ENCODE measurements at places on chromosomes 7 and 10.

GRCh38 chr10:60048091-60048501 lies 141.7 kb upstream of the CCDC6 start:
- DNase-seq, result no peak

- peak; percentile 62 for DNase-seq
Observed at GRCh38 chr10:43606323-43607198, at the start of gene ZNF485. ZNF485 (plus strand) TSS chr10:43606438; CDS start chr10:43607051, 613 bp downstream.

DNA sequence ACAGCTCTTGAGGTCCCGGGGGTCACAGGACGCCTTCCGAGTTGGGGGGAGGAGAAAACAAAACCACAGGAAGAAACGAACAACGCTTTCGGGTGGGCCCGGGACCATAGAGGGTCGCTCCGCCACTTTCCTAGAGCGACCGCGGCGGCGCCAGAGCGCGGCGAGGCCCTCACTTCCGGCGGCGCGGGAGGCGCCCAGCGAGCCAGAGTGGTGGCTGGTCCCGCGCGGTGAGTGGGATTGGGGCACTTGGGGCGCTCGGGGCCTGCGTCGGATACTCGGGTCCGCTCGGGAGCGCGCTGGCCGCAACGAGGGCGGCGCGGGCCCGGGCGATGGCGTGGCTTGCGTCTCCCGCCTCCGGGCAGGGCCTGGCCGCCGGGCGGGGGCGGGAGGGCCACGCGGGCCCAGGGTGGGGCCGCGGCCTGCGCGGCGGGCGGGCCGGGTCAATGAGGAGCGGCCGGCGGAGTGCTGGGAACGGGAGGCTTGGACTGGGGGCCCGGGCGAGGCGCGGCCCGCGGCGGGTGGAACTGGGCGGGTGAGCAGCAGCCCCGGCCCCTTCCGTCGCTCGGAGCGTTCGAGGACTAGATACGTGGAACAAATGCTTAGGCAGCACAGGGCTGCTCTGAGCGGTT lies at the start of gene ZNF22:
TSS of gene ZNF22 (plus strand) at position 172 of the 629 bp plus-strand sequence. CDS start 2,446 bp downstream, outside the sequence.
- peak; percentile 65 for DNase-seq

- DNase-seq, result no peak
Observed at GRCh38 chr7:17097668-17098297, 200.7 kb upstream of the AHR start.

DNA sequence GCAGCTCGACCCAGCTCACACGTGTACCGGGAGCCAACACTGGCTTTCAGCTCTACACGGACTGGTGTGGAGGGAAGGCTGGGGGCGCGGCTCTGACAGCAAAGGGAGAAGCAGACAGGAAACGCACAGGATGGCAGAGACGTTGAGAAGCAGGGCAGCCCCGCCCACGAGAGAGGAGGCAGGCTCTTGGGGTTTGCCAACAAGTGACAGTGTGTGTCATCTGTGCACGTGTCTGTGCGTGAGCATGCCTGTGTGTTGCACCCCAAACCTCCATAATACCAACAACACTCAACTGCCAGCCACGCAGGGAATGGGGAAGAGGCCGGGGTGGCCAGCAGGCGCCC lies 64.4 kb upstream of the PDGFA start:
- no peak for DNase-seq

GRCh38 chr7:7706556-7707172 lies 11.7 kb downstream of the RPA3 start:
- no peak for DNase-seq

- DNase-seq, result no peak
Observed at GRCh38 chr10:123157210-123157609, 3.0 kb downstream of the BUB3 start.

- no peak for DNase-seq
Observed at GRCh38 chr10:14519785-14520184, 189.1 kb upstream of the FRMD4A start.
